Left lobe of liver (tissue), 2 donors: ENCODE measurements at places on chromosomes 7 and 10.

GRCh38 chr7:44536090-44536489, 5.0 kb downstream of the NPC1L1 start:
- DNase-seq = no peak

GRCh38 chr7:130896898-130897514, 163.0 kb upstream of the KLF14 start:
- peak; percentile 82 for DNase-seq

DNA sequence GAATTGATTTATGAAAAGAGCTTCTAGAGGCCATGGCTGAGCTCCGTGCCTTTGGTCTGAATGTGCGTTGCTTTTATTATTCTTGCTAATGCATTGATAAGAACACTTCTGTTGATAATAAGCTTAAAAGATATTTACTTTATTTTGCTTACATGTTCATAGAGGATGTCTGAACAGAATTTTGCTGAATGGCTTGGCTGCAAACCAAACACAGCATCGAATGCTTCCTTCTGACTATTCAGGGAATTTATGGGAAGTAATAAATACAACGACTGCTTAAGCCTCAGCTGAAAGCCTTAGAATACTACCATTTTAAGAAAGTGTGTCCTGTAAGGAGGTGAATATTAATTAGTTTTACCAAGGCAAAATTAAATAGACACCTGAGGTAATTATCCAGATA, 643.5 kb upstream of the POT1 start:
- DNase-seq = no peak

DNA sequence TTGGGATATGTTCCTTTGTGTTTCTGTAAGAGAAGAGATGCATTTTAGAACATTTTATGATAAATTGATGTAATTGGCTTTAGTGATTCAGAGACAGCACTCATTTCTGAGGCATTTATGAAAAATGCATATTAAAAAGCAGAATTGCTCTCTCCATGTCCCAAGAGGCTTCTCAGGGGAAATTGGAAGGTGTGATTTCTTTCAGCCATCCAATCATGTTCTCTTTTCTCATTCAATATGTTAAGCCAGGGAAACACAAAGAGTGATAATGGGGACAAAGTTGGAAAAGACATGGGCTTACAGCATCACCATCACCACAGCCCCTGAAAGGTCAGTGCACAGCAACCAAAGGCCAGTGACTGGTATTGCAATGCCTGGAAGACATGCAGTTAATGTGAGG, 129.9 kb upstream of the COL1A2 start:
- no peak for DNase-seq

- no peak for DNase-seq
These were observed 37.2 kb upstream of the RAPGEF5 start for GRCh38 chr7:22393913-22394729.

GRCh38 chr7:26036092-26036491, 115.9 kb upstream of the NFE2L3 start:
- no peak for DNase-seq

DNA sequence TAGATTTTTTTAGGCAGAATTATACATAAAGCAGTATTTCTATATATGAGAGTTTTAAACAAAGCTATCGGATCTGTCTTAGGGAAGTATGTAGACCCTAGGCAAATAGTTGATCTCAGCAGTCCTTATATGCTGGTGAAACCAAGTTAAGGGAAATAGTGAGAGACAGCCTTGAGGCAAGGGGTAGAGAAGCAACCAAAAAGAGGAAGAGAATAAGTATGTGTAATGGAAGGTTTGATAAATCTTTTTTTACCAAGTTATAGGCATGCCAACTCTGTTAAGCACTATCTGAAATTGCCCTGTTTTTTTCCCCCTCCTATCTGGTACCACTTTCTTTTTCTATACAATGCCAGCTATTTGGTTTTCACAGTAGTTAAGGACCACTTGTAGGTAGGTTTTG, 19.9 kb downstream of the SPAG6 start:
- DNase-seq = no peak

- no peak for DNase-seq
These were observed 103.9 kb downstream of the SKAP2 start for GRCh38 chr7:26760501-26760900.

DNA sequence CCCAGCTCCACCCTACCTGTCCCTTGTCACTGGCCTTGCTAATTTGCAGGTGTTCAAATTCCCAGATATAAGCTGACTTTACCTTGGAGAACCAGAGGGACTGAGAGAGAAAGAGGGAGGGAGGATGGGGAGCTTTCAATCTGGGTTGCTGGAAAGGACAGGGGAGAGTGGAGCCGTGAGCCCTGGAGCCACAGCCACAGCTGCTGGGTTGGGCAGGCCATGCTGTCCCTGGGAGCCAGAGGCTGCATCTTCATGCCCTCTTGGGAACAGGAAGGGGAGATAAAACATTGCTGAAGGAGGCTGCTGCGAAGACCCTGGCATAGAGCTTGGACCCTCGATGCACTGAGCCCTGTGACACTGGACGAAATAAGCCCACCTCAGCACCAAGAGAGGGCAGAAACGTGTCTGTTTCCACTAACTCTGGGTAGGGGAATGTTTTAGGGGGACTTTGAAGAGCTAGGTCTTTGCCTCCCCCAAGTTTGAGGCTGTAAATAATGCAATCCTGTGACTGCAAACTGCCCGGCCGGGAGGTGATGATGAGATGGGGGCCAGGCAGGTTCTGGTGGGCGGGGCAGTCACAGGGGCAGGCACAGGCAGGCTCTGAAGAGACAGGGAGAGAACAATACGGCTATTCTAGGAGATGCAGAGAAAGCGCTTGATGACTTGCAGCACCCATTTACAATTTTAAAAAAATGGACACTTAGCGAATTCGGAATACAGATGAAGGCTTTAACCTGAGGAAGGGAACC, 5.8 kb upstream of the JAKMIP3 start:
- no peak for DNase-seq

DNA sequence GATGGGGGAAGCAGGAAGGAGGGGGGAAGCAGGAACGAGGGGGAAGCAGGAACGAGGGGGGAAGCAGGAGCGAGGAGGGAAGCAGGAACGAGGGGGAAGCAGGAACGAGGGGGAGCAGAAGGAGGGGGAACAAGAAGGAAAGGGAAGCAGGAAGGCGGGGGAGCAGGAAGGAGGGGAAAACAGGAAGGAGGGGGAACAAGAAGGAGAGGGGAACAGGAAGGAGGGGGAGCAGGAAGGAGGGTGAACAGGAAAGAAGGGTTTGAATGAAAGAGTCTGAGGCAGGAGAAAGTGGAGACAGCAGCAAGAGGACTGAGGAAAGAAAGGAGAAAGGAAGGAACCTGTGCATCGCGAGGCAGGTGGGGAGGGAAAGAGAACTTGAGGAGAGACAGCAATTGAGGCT, 256.6 kb downstream of the PTEN start:
- DNase-seq = no peak

GRCh38 chr10:66455304-66455703, 470.5 kb upstream of the LRRTM3 start:
- DNase-seq = no peak

GRCh38 chr10:127972751-127973357, 66.0 kb downstream of the PTPRE start:
- DNase-seq = peak; percentile 14

GRCh38 chr7:40401406-40401805, 266.6 kb downstream of the SUGCT start:
- no peak for DNase-seq

GRCh38 chr10:10845185-10845584, 172.5 kb upstream of the CELF2 start:
- DNase-seq = no peak

DNA sequence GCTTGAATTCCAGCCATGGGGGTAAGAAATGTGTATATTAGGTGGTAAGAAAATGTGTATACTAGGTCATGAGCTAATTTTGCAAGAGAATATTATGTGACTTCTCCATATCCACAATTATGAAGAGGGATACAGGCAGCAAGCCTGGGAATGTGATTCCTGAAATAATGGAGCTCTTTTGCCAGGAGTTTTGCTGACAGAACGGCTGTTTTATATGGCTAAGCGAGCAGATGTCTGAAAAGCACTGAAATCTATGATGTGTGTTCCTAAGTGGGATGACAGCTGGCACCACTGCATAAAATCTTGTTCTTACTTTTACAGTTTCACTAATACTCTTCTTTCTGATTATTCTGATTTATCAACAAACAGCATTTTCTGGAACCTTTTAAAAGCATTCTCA, 386.0 kb upstream of the HPS1 start:
- no peak for DNase-seq

- DNase-seq = peak; percentile 82
These were observed 49.3 kb downstream of the ICA1 start for GRCh38 chr7:8212638-8213037.

GRCh38 chr7:43648473-43649406, 65.8 kb downstream of the STK17A start:
- DNase-seq = no peak

GRCh38 chr10:80324086-80324485, 32.5 kb downstream of the DYDC1 start:
- DNase-seq = no peak
